ENCODE measurements at places on chromosomes 11 and 22. TPM values are rescaled to one million over a fixed set of nuclear protein-coding genes. Genes with fewer than 3 reads are reported as not detected.

Gene MRGPRE
- total RNA-seq, result not detected

Gene AMPD3
- 9.9 TPM for total RNA-seq

Gene PGA5
- total RNA-seq, result 10.9 TPM

GRCh38 chr11:125082611-125083311, 19.7 kb downstream of the SLC37A2 start:
- H3K36me3 ChIP-seq, result no peaks in the 10 kb centered on the region
- no peaks in the 10 kb centered on the region for H3K4me1 ChIP-seq
- H3K4me3 ChIP-seq, result no peak overlapping the region
- no peak for DNase-seq
- H3K27me3 ChIP-seq, result no peaks in the 10 kb centered on the region

Gene TBX1
- total RNA-seq, result 1.0 TPM
